8988T (cell line): ENCODE measurements at places on chromosomes 5 and 9.

DNA sequence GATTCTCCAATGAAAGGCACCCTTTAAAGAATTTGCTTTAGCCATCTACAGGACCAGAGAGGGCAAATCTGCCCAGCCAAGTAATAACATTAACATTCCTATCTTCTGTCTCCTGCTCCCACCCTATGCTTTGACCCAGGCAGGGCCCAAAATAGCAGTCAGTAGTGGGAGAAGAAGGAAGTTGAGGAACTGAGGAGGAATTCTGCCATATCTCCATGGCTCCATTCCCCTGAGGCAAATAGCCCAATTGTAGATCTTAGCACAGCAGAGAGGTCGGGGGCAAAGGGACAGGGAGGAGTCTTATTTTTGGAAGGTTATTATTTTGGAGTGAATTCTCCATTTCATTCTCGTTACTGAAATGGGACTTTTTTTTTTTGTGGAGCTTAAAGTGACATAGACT is 111.1 kb upstream of the IFNK start:
- DNase-seq = no peak

GRCh38 chr5:146130440-146131045 is 25.2 kb upstream of the PLAC8L1 start:
- no peak for DNase-seq

- DNase-seq = no peak
These were observed 84.2 kb downstream of the TRPM6 start for GRCh38 chr9:74803376-74804017.

DNA sequence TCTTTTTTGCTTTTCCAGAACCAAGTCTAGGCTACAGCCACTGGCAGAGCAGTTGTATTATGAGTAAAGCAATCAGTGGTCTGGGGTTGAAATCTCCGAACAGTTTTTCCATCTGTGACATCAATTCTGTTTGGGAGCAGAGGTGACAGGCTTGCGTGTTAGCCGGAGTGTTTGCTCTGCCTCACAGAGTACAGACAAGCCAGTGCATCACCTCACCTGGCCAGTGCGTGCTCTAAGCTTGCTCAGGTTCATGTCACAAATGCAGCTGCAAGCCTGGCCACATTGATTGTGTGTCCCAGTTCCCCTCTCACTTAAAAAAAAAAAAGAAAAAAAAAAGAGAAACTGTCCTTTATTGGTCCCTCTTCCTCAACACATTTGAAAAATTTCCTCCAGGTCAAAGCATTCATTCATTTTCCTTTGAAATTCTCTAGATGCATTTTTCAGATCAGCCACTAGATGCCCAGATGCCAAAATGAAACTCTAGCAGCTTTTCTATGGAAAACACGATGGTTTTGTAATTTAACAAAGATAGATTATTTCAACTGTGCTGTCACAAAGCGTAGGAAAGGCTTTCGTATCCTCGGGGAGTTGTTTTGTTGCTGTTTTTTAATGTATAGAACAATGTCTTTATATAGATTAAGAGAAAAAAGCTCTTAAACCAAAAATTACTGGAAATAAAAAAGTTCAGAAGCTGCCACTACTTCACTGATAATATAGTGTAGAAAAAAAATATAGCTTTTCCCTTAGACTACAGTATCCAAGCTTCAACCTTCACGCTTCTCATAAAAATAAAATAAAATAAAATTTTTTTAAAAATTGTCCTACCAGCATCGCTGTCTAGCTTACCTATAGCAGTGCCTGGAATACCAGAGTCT is 585.5 kb downstream of the TLE1 start:
- no peak for DNase-seq

- no peak for DNase-seq
These were observed 58.9 kb downstream of the PPARGC1B start for GRCh38 chr5:149788964-149789363.

- DNase-seq = no peak
These were observed 18.8 kb upstream of the ALDH1B1 start for GRCh38 chr9:38373679-38374078.

- no peak for DNase-seq
These were observed 96.1 kb upstream of the IRX2 start for GRCh38 chr5:2847608-2848007.

- no peak for DNase-seq
These were observed 608.6 kb upstream of the DAB2 start for GRCh38 chr5:40033411-40033810.

DNA sequence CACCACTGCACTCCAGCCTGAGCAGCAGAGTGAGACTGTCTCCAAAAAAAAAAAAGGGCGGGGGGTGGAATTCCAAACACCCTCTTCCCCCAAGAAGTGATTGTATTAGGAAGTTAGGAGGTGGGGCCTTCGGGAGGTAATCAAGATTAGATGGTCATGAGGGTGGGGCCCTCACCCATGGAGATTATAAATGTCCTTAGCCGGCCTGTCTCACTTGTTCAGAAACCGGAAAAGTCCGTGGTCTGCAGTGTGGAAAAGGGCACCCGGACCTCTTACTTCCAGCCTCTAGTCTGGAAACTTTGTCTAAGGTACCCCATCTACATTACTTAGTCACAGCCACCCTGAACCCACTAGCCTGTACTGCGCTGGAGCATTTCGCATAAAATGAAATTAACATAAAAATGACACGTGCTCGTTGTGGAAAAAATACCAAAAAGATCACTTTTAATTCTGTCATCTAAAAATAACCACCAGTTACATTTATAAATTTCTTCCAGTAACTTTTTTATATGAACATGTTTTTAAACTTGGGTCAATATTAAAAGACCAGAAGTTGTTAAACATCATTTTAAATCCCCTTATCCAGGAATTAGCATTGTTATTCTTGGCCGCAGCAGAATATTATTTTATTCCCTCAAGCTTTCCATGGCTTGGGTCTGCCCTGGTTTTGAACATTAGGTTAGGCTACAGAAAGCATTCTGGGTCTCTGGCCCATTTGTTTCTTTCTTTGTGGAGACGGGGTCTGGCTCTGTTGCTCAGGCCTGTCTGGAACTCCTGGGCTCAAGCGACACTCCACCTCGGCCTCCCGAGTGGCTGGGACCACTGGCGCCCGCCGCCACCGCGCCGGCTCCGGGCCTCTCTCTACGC is 1.2 kb upstream of the CKS2 start:
- DNase-seq = no peak

DNA sequence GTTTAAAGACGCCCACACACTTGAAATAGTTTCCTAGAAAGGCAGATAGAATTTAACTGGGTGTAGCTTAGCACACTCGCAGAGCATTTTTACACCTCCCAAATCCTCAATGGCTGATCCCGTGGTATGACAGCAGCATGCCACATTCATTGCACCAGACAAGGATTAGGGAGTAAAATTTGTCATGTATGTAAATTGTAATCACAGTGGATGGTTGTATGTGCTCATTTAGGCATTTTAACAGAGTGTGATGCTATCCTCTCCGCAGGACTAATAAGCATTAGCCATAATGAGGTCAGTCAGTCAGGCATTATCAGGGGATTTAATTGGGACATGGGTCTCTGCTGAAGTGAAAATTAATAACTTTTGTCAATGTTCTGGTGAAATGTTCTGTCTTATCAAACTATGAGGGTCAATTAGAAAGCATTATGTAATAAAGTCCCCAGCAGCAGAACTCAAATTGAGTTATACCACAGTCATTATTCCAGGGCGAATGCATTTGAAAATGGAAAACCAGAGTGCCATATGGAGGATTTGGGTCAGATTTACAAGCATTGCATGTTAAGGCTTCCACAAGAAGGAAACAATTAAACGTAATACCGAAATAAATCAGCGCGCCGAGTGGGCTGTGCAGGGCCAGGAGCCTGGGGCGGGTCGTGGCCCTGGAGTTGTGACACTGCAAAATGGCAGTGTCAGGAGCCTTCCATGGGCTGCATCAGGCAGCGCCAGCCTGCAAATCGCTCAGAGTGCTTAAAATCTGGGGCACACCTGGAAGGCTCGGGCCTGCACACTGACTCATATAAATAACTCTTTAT is 602.2 kb downstream of the BNC2 start:
- DNase-seq = no peak

- peak; percentile 55 for DNase-seq
These were observed 1.0 kb downstream of the GGTA1 start for GRCh38 chr9:121498487-121499176.

GRCh38 chr9:1058826-1059487 is 8.8 kb downstream of the DMRT2 start:
- DNase-seq = no peak

GRCh38 chr9:84322828-84323227 is 17.7 kb downstream of the SLC28A3 start:
- DNase-seq = peak; percentile 29

DNA sequence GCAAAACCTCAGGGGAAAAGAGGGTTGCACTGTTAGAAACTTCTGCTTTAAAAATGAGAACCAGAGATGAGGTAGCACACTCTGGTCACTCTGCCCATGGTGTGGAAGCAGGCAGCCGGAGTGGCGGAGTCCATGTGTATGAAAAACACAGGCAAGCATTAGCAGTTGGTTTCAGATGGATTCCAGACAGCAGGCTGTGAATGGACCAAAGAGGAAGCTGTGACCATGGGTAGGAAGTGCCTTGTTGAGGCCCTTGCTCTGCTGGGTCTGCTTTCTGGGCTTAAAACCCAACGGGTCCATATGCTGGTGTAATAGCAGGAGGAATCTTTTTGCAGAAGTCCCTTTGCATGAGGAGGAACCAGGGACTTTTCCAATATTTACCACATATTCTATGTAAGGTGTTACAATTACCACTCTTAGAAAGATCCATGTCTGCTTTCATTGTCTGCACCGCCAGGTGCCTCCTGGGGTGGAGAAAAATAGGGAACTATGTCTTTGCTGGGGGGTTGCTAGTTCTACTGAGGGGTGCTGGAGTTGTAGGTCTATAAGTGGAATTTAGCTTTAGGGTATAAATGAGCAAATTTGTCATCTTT is 77.0 kb downstream of the ANKRD55 start:
- no peak for DNase-seq

DNA sequence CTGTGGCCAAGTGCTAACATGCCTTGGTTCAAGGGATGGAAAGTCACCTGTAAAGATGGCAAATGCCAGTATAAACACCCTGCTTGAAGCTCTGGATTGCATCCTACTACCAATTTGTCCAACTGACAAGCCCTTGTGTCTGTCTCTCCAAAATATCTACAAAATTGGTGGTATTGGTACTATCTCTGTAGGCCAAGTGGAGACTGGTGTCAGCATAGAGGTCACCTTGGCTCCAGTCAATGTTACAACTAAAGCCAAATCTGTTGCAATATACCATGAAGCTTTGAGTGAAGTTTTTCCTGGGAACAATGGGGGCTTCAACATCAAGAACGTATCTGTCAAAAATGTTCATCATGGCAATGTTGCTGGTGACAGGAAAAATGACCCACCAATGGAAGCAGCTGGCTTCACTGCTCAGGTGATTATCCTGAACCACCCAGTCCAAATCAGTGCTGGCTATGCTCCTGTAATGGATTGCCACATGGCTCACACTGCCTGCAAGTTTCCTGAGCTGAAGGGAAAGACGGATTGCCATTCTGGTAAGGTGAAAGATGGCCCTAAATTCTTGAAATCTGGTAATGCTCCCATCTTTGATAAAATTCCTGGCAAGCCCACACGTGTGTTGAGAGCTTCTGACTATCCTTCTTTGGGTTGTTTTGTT is 19.9 kb downstream of the AFF4 start:
- DNase-seq = no peak

DNA sequence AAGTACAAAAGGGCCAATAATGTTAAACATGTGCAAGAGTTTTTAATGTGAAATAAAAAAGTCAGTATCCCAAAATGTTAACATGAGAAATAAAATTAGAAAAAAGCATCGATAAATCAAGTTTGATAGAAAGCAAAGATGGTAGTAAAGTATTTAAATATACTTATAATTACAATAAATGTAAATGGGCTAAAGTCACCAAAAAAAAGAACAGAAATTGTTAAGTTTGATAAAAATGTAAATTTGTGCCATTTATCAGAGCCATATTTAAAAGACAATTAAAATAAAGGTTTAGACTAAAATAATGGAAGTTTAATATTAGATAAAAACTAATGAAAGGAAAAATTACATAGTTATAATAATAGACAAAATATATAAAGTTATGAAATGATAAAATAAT is 500.5 kb downstream of the TMEM232 start:
- DNase-seq = no peak

GRCh38 chr5:149143470-149143869 is 2.2 kb downstream of the ABLIM3 start:
- no peak for DNase-seq

DNA sequence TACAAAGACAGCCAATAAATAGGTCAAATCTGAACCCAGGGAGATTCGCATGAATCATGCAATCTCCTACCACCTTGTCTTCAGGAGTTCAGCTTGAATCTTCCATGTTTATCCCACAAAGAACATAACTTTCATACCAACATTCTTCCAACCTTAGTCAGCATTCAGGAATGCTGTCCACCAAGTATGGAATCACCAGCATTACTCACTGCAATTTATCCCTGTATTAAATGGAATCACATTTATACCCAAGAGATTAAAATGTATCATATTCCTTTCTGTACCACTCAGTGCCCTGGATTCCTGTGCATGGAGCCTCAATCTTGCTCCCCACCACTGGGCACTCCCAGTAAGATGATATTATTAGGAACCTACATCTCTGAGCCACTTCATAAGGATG is 162.6 kb downstream of the GLIS3 start:
- DNase-seq = no peak

DNA sequence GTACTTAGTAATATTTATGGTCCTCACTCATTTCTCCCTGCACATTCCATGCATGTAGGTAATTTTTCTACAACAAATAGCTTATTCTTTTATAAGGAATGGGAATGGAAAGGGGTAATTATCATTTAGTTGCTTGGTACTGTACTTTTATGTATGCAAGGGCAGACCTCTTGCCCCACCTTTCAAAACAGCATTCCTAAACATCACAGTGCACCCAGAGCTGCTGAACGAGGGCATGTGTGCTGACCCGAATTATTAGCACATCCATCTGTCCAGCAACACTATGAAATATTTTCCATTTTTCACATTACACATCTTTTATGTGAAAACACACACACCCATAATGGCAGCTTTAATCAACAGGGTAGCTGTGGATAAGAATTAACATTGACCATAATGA is 228.6 kb upstream of the ARRDC3 start:
- no peak for DNase-seq

- DNase-seq = no peak
These were observed 94.8 kb downstream of the NR3C1 start for GRCh38 chr5:143308731-143309130.

- DNase-seq = no peak
These were observed 264.7 kb downstream of the TRIM32 start for GRCh38 chr9:116951588-116952435.

DNA sequence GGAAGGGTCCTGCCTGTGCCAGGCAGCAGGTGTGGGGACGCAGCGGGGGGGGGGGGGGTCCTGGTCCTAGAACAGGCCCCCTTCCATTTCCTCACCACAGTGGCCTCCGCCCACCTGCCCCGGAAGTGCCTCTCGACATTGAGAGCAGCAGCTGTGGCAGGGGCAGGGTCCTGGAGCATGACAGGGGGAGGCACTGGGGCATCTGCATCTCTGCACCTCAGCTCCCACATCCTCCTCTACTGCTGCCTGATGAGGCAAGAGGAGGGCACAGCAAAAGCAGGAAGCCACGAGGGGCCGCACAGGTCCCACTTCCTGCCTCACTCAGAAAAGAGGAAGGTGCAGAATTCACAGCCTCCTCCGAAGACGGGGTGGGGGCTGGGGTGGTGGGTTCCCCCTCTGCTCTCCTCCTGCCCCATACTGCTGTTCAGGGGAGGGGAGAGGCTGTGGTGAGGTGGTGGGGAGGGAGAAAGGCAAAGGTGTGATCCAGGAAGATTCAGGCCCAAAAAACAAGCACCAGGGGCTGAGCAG is 14.8 kb downstream of the AKNA start:
- no peak for DNase-seq
